ENCODE measurements at places on chromosomes 13 and 19. TPM values are rescaled to one million over a fixed set of nuclear protein-coding genes. Genes with fewer than 3 reads are reported as not detected.

DNA sequence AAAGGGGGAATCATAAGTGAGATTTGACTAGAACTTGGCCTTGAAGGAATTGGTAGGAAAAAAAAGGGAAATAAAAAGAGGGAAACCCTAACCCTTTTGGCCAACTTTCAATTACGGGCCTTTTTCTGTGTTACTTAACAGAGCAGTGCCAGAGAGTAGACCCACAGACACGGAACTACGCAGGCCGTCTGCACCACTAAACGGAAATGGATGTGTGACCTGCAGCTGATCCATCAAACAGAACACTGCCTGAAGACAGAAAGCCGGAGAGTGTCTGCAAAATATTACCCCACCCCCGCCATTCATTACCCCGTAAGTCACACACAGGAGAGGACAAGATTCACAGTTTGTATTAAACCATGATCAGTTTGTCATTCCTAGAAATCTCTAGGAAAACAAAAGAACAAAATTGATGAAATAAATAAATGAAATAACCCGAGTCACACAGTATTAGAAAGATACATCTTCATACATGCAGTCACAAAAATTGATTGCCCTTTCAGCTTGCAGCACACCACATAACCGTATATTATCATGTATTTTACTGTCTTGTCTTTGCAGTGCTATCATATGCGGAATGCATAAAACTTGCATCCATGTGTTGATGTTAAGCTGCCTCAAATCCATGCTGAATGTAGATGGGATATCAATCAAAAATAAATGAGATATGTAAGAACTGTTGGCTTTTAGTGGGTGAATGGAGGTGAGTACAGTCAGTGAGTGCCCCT lies 424.7 kb downstream of the IRS2 start:
- DNase-seq, result no peak

DNA sequence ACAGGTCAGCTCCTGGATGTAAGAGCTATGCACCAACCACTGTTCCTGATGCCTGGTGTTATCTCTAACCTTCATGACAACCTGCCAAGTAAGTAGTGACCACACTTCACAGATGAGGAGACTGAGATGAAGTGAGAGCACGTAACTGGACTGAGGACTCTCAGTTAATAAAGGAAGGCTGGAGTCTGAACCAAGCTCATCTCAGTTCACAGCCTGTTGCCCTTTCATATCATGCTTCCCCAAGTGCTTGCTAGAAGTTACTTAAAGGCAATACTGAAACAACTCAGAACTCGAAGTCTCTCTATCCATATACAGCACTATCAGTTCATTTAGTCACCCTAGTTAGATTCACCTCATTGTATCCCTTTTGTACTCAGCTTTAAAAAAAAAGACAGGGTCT lies 119.7 kb downstream of the ABCC4 start:
- no peak for DNase-seq

GRCh38 chr19:57351867-57352266 lies 796 bp downstream of the ZNF304 start:
- no peak for DNase-seq

GRCh38 chr19:756236-756635 lies 5.3 kb downstream of the MISP start:
- no peak for DNase-seq

GRCh38 chr19:44643605-44644401 lies at the start of gene PVR:
TSS of gene PVR (plus strand) at chr19:44643910. CDS start at chr19:44644097, 187 bp downstream.
- no peak for DNase-seq

GRCh38 chr19:50359328-50359818 lies 6.1 kb downstream of the NAPSA start:
- DNase-seq, result no peak

DNA sequence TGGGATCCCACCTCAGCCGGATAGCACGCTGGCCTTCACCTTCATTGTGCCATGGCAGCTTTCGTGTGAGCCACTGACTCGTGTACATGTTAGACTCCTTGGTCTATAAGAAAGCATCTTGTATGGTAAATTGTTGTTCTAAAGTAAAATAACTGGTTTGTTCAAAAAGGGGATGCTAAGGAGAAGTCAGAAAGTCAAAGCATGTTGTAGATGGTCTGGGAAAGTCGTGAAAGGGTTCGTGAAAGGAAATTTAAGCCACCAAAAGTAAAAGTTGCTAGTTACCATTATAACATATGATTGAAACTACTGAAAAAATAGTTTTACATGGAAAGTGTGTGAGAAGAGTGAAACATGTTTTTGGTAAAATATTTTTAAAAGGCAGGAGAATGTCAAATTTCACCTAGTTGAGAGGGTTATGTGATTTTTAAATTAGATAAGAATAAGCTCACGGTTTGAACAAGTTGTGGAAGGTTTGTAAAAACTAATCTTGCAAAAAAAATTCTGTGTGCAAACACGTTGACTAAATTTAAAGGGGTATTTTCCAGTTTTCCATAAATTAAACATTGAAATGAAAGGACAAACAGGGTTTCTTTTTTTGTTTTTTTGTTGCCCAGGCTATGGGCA lies 23.4 kb downstream of the DPRX start:
- no peak for DNase-seq

GRCh38 chr13:46748300-46748699 lies 48.7 kb downstream of the ESD start:
- no peak for DNase-seq

DNA sequence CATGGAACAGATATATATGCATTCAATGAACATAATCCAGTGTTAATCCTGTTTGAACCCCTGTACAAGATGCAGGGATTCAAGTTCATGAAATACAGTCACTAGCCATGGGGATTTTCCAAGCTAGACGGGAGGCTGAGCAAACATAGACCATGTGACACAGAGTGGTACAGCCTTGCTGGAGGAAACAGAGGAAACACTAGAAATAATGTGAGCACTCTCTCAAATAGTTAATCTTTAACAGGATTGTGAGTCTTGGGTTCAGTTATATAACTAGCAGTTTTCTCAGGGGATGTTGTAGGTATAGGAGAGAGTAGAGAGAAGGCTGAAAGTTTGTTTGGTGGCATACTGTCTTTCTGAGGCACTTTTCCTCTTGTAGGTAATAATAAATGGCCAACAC lies 13.9 kb upstream of the LGALS16 start:
- DNase-seq, result no peak

DNA sequence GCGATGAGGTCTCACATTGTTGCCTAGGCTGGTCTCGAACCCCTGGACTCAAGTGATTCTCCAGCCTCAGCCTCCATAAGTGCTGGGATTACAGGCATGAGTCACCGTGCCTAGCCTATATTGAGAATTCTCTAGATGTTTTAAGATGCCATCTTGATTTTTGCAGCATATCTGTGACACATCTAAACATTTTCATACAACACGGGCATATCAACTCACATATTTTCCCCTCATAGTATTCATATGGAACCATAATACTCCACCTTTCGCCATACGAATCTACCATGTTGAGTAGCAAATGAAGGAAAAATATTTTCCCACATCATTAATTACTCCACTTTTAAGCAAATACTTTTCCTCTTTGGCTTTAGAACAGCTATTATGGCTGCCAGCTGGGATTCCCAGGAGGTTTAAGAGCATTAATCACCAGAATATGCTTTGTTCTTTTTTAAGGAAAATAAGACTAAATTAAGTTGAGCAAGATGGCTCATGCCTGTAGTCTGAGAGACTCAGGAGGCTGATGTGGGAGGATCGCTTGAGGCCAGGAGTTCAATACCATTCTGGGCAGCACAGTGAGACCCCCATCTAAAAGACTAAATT lies 56.9 kb upstream of the GTF2F2 start:
- DNase-seq, result no peak

- DNase-seq, result no peak
Measured at GRCh38 chr13:103199380-103200088, 133.3 kb upstream of the SLC10A2 start.

- no peak for DNase-seq
Measured at GRCh38 chr13:33179463-33179862, 106.1 kb downstream of the STARD13 start.

DNA sequence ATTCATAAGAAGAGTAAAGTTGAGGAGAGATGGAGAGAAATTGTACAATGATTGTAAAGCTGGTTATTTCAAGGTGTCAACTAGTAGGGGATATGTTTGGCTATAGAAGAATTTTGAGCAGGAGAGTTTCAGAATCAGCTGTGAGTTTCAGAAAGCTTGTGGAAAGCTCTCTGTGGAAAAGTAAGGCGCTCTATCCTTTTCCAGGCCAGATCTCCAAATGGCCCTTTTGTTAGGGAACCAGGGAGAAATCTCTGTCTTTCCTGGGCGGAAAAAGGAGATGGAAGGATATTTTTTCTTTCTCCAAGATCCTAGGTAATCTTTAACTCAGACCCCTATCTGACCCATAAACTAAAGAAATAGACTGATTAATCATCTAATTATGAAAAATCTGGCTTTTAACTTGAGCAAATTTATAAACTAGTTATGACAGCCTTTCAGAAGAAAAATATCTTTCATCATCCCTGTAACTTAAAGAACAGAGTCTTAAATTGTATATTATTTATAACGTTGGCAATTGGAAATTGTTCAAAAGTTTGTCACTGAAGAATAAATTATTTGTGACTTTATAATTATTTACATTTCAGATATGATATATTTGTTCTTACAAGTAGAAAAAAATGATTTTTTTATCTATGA lies 34.5 kb downstream of the SPRY2 start:
- no peak for DNase-seq

DNA sequence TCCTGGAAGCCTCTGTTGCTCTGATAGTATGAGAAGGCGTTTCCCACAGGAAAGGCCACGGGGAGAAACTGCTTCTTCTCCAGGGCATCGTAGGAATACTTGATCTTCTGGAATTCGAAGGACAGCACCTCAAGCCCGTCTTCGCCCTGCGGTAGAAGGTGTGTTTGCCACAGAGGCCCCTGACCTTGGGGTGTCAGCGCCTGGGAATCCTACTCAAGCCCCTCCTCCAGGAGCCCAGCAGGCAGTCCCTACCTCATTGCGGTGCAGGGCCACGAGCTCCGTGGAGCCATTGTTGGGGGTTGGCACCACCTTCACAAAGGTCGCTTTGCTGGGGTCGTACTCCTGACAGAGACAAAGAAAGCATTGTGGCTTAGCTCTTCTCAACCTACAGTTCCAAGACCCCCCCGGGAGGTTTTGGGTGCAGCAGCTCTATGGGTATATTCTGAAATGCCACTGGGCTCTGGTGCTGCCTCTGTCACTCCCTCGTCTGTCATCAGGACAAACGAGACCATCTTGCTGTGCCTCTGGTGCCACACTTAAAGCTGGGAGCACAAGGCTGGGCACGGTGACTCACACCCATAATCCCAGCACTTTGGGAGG lies 3.7 kb downstream of the ATP13A1 start:
- DNase-seq, result no peak

- no peak for DNase-seq
Measured at GRCh38 chr19:32294871-32295438, 50.5 kb upstream of the ZNF507 start.

RTBDN gene
- total RNA-seq, result not detected

CBY2 gene
- not detected for total RNA-seq

APLP1 gene
- not detected for total RNA-seq

ZNF433 gene
- 0.10 TPM for total RNA-seq

CPAMD8 gene
- 3.2 TPM for total RNA-seq

ZNF536 gene
- total RNA-seq, result not detected

Measured in naive thymus-derived CD4-positive, alpha-beta T cell (primary cell).